ENCODE measurements at places on chromosomes 5 and 9.

- no peak for DNase-seq
These were observed 594.7 kb upstream of the CCNG1 start for GRCh38 chr5:162842727-162843126.

DNA sequence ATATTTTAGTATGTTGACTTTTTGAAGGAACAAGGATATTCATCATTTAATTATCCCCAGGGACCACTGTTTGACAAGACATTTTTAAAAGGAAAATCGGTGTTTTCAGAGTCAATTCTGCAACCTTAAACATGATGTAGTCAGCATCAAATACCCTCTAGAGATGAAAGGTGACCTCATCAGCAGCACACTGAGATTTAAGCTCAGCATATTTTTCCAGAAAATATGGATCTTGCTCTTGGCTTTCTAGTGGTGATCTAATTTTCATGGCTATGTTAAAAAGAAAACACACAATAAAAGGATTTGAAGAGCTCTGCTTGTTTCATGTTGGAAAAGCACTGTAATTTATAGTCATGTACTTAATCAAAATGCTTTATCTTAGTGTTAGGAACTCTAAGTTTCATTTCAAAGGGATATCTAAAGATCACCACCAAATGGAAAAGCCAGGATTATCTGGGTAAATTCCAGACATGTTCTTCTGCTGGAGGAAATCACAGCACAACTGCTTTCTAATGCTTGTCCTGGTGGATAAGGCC is 487.2 kb downstream of the ENC1 start:
- DNase-seq, result no peak

- no peak for DNase-seq
These were observed 35.2 kb downstream of the ZCCHC7 start for GRCh38 chr9:37155601-37156000.

DNA sequence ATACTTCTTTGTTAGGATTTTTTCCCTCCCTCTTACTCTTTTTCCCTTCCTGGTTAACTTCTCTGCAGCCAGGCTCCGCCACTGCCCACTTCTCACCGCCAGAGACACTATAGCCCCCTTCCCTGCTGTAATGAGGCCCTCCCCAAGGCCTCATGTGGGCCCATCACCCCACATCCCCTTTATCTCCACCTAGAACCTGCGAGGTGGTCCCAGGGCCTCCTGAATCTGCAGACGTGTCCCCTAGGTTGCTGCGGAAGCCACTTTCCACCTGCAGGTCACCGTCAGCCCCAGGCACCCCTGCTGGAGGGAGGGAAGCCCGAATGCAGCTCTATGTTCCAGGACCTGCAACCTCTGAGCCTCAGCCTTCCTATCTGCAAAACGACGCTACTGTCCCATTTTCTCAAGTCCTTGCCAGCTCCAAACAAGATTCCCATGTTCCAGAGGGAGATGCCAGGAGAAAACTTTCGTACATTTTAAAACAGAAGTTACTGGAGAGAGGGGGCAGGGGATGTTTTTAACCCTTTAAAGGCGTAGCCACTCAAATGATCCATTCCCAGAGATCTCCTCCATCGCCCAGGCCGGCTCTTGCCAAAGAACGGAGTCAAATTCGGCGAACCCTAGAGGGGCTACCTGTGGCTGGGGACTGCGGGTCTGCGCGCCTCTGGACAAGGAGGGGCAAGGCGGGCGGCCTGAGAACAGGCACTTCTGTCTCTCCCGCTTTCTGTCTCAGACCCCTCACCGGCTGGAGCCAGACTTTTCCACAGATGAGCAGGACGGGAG is 929 bp downstream of the SH3PXD2B start:
- DNase-seq, result peak; percentile 56

DNA sequence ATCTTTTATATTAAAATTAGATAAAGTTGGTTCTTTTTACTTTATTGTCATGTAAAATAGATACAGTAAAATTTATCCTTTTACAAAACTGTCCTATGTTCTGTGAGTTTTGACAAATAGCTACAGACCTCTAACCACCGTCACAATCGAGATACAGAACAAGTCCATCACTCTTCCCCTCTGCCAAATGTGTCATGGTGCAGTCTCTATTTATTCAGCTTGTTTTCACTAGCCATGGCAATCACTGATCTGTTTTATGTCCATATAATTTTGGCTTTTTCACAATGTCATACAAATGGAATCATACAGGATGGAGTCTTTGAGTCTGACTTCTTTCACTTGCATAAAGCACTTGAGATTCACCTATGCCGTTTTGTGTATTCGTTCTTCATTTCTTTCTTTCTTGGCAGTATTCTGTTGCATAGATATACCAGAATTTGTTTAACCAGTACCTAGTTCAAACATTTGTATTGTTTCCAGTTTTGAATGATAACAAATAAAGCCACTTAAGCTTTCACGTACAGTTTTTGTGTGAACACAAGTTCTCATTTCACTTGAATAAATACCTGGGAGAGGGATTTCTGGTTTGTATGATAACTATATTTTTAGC is 273.2 kb upstream of the MPDZ start:
- DNase-seq, result no peak

GRCh38 chr5:133751846-133752245 is 139.5 kb upstream of the FSTL4 start:
- DNase-seq, result peak; percentile 15

DNA sequence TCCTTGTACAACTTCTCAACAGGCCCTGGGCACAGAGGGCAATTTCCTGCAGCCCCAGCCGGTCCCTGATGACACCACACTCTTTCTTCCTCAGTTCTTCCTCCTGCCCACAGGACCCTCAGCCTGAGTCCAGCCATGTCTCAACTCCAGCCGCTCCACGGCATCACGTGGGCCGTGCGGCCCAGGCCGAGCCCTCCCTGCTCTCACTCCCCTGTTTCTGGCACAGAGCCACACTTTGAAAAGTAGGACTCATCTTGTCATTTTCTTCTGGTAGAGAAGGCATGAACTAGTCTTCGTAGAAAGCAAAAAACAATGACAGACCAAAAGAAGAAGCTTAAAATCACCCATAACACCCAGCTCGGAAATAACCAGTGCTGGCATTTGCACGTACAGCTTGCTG is 404.7 kb upstream of the IRX1 start:
- no peak for DNase-seq

DNA sequence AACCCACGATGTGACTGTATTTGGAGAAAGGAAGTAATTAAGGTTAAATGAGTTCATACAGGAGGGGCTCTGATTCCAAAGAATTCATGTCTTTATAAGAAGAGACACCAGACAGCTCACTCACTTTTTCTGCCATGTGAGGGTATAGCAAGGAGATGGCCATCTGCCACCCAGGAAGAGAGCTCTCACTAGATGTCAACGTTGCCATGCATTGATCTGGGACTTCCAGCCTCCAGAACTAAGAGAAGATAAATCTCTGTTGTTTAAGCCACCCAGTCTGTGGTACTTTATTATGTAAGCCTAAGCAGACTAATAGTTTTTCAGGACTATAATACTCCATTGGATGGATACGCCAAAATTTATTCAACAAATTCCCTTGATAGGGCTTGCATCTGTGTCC is 89.8 kb upstream of the RAD23B start:
- DNase-seq, result peak; percentile 53

- no peak for DNase-seq
These were observed 306.6 kb upstream of the KIF2A start for GRCh38 chr5:61999371-61999770.

- DNase-seq, result no peak
These were observed 33.6 kb downstream of the SUB1 start for GRCh38 chr5:32618962-32619361.

GRCh38 chr9:91857291-91858212 is 92.5 kb downstream of the ROR2 start:
- peak; percentile 93 for DNase-seq

DNA sequence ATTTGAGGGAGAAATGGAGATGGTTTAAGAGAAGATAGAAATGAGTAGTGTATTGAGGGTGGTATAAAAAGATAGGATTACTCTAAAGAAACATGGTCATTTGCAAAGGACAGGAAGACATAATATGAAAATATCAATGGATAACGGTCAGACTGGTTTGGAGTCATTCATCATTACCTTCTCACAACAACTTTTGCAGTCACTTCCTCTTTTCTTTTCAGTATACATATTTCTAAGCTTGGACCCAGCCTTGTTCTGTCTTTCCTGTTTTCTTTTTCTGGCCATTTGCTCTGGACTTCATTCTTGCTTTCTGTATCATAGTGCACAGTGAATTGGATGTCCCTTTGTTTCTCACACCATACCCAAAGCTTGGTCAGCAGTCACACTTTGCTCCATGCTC is 966.5 kb upstream of the TYRP1 start:
- no peak for DNase-seq

- no peak for DNase-seq
These were observed 70.8 kb upstream of the GPR151 start for GRCh38 chr5:146586752-146587151.

DNA sequence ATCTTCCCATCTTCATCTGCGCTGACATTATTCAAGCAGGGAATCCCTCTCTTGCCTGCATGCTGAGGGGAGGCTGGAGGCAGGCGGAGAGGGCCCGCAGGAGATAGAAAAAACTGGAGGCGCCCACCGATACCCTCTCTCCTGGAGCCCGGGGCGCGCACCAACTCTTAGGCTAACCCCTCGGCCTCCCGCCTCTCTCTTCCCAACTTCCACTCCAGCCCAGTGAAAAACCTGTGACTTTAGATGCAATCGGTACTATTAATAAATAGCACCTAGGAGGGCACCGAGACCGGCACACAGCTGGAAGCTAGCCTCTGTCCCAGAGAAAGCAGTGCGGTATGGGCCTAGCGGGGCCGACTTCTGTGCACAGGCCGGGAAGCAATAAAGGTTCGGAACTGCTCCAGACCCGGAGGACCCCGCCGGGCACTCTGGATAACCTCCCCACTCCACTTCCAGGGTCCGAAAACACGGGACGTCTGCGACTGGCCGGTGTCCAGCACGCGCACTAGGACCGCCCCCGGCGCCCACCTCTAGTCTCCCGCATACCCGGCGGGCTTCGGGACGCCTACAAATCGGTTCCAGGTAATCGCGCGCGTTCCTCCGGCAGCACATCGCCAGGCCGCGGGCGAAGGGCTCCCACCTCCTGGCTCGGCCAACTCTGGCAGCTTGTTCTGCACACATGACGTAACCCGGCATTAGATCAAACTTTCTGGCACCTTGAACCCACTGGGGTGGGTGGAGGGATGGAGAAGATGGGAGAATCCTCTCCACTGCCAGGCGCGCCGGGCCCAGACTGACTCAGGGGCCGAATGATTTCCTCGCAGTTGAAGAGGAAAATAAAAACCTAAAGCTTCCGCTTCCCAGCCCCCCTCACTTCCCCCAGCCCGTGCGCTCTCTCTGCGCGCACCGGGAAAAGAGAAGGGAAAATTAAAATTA is 1.4 kb downstream of the EFNA5 start:
- DNase-seq, result peak; percentile 10

DNA sequence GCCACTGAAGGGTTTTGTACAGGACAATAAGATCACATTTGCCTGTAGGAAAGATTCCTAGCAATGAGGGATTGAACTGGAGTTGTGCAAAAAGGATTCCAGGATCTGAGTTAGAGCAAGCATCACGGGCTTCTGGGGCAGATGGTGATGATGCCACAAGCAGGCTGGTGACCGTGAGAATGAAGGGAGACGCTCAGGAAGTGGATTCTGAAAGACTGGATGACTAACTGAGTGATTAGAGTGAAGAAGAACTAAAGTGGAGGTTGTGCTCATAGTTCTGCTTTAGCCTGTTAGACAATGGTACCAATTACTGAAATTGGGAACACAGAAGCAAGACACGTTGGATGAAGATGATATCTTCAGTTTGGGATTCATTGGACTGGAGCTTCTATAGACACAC is 168.2 kb downstream of the CD180 start:
- no peak for DNase-seq

DNA sequence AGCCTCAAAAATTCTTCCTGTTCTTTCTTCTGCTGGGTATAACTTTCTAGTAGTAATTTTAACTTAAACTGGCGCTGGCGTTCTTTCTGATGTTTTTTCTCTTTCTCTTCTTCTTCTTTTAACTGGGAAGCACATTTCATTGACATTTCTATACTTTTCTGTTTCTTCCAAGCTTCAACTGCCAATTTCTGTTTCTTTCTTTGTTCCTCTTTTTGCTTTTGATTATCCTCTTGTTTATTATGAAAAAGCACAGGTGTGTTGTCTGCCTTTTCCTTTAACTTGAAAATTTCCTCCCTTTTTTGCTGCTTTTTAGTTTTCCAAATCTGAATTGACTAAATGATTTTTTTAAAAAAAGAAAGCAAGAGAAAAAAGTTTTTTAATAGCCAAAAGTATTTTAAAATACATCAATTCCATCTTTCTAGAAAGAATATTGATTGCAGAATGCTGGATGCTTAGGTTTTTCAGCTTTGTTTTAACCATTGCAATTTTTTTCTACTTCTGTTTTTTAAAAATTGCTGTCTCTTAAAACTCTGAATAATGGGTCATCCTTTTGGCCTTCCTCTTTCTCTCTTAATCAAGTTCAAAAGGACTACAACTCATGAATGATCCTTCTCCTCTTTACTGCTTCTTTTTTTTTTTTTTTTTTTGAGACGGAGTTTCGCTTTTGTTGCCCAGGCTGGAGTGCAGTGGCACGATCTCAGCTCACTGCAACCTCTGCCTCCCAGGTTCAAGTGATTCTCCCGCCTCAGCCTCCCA is 8.8 kb upstream of the PGGT1B start:
- no peak for DNase-seq

DNA sequence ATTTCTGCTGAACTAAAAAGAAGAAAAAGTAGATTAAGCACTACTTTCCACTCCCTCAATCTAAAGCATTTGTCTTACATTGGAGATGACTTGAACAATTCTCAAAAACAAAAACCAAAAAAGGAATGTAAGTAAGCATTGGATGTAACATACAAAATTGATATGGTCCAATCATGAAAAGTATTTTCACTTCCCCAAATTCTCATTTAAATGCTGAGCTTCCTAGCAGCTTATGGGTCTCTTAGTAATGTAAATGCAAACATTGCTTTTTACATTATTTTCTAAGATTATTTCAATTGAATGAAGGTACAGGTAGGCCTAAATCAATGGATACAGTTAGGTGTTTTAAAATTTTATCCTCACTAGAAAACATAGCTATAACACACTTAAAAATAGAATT is 20.0 kb downstream of the ANKH start:
- DNase-seq, result no peak

GRCh38 chr9:104068546-104068945 is 25.6 kb upstream of the SMC2 start:
- no peak for DNase-seq

- peak; percentile 4 for DNase-seq
These were observed 102.2 kb upstream of the IER5L start for GRCh38 chr9:129280236-129280622.

- DNase-seq, result no peak
These were observed 40.0 kb downstream of the GABRG2 start for GRCh38 chr5:162107591-162107990.

- no peak for DNase-seq
These were observed 222.3 kb upstream of the KIF2A start for GRCh38 chr5:62083661-62084060.

DNA sequence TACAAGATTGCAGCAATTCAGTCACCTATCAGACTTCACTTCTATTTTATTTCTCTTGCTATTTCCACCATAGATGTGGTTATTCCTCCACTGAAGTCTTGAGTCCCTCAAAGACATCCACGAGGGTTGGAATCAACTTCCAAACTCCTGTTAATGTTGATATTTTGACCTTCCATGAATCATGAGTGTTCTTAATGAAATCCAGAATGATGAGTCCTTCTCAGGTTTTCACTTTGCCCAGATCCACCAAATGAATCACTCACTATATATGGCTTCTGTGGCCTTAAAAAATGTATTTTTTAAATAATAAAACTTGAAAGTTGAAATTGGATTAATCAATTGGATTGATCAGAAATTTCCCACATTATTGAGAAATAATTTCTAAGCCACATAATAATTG is 1821.0 kb downstream of the EFNA5 start:
- no peak for DNase-seq

- no peak for DNase-seq
These were observed 63.8 kb upstream of the RARS1 start for GRCh38 chr5:168422431-168422830.

- no peak for DNase-seq
These were observed 217.6 kb upstream of the PIK3R1 start for GRCh38 chr5:67997892-67998457.

All from WERI-Rb-1 (cell line).